ENCODE measurements at places on chromosomes 13 and 19.

DNA sequence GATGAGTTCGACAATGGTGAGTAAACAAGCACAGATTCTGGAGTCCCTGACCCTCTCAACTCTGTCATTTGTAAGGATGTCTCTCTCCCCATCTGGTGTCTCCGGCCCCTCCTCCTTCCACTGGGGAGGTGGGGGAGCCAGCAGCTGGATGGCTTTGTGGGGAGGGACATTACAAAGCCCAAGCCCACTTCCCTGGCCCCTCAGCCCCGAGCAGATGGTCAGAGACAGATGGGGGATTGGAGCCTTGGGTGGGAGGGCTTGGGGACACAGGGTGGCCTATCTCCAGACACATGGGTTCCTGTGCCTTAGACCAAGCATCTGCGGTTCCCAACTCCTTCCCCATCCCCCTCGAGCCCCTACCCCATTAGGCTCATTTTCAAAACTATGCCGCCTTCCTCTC, 2.5 kb downstream of the TIMM50 start:
- DNase-seq: no peak

- no peak for DNase-seq
Observed at GRCh38 chr19:39805104-39805503, 26.4 kb downstream of the LEUTX start.

DNA sequence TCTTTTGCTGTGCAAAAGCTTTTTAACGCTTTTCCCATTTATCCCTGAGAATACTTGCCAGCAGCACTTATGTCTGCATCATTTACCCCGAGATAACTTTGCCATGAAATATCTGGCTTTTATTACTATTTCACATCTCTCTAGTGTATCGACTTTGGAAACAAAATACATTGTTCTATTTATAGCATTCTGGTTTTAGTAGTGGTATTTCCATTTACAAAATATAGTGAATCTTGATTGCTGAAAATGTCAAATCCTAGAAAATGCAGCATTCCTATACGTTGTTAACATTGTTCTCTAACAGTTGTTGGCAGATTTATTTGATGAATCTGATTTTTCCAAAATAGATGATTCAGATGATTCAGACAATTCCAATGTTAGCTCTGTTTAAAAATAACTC, 189.3 kb upstream of the SPRY2 start:
- no peak for DNase-seq

DNA sequence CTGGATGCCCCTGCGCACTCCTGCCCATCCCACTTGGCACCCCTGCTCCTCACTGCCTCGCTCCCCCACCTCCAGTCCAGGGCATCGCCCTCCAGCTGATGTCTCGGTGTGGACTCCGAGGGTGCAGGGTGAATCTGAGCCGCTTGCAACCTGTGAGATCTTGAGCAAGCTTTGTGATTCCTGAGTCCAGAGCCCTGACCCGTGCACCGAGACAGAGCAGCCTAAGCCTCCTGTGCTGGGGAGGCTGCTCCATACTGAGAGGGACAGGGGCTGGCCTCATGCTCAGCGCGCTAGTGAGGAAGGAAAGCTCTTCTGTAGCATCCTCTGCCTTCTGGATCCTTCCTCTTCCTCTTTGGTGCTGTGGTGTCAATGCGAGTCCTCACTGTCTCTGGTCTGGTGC, 116.0 kb downstream of the TEX29 start:
- DNase-seq: no peak

GRCh38 chr13:99958406-99959126, 13.0 kb downstream of the ZIC5 start:
- DNase-seq: no peak

GRCh38 chr13:50355797-50356196, 340.6 kb downstream of the KCNRG start:
- no peak for DNase-seq

DNA sequence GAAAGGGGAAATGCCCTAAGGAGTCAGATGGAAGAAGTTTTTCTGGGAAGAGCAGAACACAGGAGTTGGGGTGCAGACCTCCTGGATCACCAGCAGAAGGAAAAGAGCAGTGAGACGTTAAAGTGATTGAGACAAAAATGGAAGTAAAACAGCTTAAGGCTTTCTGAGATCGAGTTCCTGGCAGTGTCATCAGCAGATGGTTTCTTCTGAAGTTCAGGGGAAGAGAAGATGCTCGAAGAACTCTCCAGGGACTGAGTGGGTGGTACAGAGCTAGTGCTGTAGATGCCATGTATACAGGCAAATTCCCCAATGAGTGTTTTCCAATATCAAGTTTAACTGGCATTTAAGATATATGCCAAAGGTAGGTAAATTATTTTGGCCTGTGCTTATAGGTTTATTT, 272.2 kb upstream of the KLF12 start:
- DNase-seq: no peak

GRCh38 chr19:756236-756635, 5.3 kb downstream of the MISP start:
- no peak for DNase-seq

DNA sequence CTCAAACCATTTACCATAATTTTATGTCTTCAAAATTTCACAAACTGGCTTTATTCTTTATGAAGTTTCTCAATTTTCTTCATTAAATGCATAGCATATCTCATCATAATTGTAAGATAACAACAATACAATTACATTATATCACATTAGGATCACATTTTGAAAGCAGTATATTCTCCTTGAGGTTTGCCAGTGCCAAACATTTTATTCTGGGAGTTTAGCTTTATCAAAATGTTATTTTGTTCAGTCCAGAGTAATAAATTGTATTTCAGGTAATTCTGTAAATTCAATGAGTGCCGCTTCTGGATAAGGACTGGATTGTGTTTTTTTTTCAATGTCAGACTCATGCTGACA, 234.6 kb upstream of the MIR17HG start:
- DNase-seq: no peak

All from naive thymus-derived CD8-positive, alpha-beta T cell (primary cell).